ENCODE measurements at places on chromosomes 12 and 14. TPM values are rescaled to one million over a fixed set of nuclear protein-coding genes. Genes with fewer than 3 reads are reported as not detected.
A peak's percentile ranks its signal among the peaks of the same experiment; 100 is the strongest.

- H3K27me3 ChIP-seq, result no peaks in the 10 kb centered on the region
- no peak for DNase-seq
- peaks cover 49% of the 10 kb centered on the region for H3K36me3 ChIP-seq
- peaks cover 6% of the 10 kb centered on the region for H3K4me1 ChIP-seq
These were observed 31.1 kb downstream of the INTS13 start for GRCh38 chr12:26906704-26907103.

DNA sequence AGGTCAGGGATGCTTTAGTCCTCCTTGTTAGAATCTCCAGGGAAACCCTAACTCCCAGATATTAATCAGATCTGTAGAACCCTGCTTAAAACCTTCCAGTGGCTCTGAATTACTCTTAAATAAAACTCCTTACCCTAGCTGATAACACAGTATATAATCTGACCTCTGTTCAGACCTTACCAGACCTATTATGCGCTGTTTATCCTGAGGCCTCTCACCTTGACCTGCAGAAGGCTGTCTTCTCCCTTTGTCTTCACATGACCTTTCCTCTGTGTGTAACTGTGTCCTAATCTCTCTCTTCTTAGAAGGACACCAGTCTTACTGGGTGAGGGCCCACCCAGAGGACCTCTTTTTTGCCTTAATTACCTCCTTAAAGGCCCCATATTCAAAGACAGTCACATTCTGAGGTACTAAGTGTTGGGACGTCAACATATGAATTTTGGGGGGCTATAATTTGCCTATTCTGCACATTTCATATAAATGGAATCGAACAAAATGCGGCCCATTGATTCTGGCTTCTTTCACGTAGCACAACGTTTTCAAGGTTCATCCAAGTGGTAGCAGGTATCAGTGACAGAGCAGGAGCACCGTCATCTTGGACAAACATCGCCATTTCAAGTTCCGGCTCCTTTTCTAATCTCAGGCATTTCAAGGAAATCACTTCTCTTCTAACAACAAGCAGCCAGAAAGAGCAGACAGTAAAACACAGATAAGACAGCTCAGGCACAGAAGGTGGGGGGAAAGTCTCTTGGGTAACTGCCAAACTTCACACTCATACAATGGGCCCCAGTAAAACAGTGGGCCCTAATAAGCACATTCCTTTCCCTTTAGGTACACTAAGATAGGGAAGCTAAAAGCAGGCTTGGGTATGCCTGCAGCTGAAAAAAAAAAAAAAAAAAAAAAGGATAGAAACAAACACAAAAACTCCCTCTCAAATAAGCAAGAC is 200.2 kb upstream of the NUDT4 start:
- H3K36me3 ChIP-seq, result no peaks in the 10 kb centered on the region
- no peak overlapping the region for H3K4me3 ChIP-seq
- H3K4me1 ChIP-seq, result peaks cover 31% of the 10 kb centered on the region
- peak overlapping the region; percentile 92 for H3K27ac ChIP-seq
- no peaks in the 10 kb centered on the region for H3K27me3 ChIP-seq

- peak; percentile 29 for DNase-seq
- H3K4me1 ChIP-seq, result peaks cover 29% of the 10 kb centered on the region
- no peak overlapping the region for H3K27ac ChIP-seq
These were observed 174.4 kb downstream of the PDZRN4 start for GRCh38 chr12:41362510-41362909.

DNA sequence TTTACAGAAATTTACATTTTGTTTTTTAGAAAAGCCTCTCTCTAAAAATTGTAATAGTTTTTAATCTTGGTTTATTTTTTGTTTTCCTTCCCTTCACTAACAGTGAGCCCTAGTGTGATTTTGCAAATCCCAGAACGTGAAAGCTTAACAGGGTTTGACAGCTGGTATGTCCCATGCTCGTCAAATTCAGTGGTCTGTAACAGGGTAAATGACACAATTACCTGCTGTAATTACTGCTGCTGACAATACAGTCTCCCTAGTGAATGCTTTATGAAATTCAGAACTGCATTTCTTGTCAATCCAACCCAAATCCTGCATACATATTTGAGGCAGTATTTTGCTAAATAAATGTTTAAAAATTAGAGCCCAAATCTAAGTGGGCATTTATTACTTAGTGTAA is 249.2 kb downstream of the NELL2 start:
- no peaks in the 10 kb centered on the region for H3K36me3 ChIP-seq
- peaks cover 13% of the 10 kb centered on the region for H3K4me1 ChIP-seq
- no peak overlapping the region for H3K4me3 ChIP-seq
- DNase-seq, result no peak
- H3K27ac ChIP-seq, result no peak overlapping the region
- H3K27me3 ChIP-seq, result no peaks in the 10 kb centered on the region

GRCh38 chr14:105335735-105336476 is 21.4 kb downstream of the PACS2 start:
- H3K4me3 ChIP-seq, result no peak overlapping the region
- no peaks in the 10 kb centered on the region for H3K36me3 ChIP-seq
- no peak for DNase-seq
- no peak overlapping the region for H3K27ac ChIP-seq

SMIM41 gene
- not detected for total RNA-seq
